ENCODE measurements at places on chromosomes 2 and 18.

- no peak for DNase-seq
Measured at GRCh38 chr2:216689397-216689796, 6.0 kb downstream of the IGFBP5 start.

DNA sequence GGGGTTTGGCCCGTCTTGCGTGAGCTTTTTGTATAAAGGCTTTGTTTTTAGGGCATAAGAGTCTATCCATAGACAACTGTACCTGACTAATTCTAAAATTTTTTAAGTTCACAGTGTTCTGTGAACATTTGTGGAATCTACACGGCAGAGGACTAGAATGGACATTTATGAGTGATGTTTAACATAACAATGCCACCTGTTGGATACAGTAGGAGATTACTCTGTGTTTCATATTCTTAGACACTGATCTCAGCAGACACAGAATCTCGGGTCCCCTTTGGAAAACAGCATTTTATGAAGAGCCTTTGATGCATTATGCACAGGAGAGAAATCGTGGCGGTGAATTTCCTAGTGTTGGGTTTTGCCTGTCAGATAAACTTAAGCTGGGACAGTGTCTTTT is 752.2 kb downstream of the DPP10 start:
- DNase-seq: no peak

- no peak for DNase-seq
Measured at GRCh38 chr2:126669772-126670171, 13.8 kb downstream of the GYPC start.

DNA sequence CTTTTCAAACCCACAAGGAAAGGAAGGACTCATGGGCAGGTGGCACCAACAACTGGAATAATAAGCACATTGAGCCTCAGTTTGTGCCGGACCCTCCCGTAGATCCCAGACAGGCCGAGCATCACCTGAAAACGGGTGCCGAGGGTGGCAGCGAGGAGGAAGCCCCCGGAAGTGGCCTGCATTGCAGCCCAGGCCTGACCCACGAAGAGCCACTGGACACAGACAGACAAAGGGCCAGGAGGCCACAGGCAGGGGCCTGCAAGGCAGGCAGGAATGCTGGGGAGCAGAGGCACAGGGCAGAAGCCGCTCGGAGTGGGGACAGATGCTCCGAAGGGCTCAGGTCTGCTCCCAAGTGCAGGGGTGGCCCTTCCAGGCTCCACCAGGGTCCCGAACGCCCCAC is 31.7 kb downstream of the MTERF4 start:
- DNase-seq: no peak

DNA sequence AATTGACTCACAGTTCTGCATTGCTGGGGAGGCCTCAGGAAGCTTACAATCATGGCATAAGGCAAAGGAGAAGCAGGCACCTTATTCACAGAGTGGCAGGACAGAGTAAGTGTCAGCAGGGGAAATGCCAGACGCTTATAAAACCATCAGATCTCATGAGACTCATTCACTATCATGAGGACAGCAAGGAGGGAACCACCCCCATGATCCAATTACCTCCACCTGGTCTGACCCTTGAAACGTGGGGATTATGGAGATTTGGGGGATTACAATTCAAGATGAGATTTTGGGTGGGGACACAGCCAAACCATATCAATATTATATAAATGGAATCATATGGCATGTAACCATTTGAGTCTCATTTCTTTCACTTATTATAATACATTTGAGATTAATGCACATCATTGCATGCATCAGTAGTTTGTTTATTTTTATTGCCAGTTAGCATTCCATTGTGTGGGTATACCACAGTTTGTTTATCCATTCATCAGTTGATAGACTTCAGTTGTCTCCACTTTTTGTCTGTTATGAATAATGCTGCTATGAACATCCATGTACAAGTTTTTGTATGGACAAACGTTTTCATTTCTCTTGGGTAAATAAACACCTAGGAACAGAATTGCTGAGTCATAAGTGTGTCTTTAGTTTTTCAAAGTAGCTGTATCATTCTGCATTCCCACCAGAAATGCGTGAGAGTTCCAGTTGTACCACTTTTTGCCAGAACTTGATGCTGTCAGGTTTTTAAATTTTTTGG is 5.8 kb upstream of the SRBD1 start:
- peak; percentile 79 for DNase-seq

DNA sequence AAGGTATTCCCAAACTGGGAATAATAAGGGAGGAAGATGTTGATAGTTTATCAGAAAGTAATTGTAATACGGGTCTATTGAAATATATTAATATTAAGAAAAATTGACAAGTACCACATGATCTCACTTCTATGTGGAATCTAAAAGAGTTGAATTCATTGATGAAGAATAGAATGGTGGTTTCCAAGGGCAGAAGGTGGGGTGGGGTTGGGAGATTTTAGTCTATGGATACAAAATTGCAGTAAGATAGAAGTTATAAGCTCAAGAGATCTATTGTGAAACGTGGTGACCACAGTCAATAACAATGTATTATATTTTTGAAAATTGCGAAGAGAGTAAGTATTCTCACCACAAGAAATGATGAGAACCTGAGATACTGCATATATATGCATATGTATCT is 38.9 kb downstream of the COL3A1 start:
- no peak for DNase-seq

- no peak for DNase-seq
Measured at GRCh38 chr2:107627164-107627563, 199.5 kb upstream of the RGPD4 start.

DNA sequence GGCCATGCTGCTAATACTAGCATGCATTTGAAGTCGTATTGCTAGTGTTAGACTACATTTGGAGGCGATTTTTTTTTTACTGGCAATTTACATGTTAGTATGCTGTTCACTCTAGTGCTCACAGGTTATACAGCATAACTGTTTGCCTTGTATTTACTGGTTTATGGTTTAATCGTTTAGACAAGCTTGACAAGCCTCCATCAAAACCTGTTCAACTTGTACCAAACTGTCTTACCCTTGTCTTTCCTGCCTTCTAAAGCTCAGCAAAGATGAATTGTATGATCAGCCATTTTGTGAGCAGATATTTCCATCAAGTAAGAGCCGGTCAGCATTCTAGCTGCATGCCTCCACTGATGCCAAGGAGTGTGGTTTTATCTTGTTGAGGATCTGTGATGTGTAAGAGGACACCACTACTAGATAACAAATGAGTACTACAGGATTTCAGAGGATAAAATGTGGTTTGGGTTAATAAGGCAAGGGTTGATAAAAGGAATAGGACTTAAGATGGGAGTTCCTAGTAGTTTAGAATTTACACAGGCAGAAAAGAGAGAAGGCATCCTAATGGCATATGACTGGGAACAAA is 68.4 kb upstream of the ITM2C start:
- peak; percentile 89 for DNase-seq

- DNase-seq: no peak
Measured at GRCh38 chr18:49582579-49582978, 20.7 kb downstream of the LIPG start.

DNA sequence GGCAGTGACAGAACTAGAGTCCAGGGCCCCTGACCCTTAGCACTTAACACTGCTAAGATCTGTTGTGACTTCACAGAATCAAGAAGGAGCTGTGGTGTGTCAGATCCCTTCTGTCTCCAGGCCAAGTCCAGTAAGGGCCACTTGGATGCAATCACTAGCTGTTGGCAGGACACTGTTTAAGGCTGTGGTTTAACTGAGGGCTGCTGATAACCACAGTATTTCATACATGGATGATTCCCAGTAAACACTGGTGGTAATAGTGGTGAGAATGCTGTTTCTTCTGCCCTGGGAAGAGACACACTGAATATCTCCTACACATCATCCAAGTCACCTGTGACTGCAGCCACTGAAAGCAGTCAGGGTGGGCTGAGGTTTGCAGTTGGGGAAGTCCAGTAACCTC is 77.7 kb upstream of the FBXO11 start:
- DNase-seq: peak; percentile 76

DNA sequence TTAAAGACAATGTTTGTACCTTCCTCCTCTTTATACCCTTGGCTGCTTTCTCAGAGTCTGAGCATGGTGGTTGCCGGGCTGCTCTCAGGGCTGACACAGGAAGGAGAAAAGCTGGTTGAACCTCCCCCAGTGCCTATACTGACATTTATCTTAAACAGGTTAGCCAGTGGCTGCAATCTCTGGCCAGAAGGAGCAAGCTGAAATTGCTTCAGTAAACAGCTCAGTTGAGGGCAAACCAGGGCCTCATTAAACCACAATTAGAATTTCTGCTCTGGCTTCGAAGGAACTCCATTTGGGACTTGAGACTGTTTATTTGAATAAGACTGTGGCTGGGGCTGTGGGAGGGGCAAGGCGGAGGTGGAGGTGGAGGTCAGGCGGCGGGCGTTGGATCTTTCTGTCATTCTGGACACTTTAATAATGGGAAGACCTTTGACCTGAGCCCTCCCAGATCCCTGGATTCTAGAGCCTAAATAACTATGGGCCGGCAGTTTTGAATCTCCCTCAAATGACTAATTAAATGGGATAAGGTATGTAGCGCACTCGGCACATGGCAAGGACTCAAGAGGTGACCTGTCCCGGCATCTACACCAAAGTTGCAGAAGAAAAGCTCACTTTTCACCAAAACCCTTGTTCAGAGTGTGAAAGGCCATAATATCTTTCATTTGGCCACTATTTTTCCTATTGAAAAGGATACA is 120.6 kb upstream of the MYCN start:
- DNase-seq: no peak

- peak; percentile 45 for DNase-seq
Measured at GRCh38 chr18:903701-904100, 970 bp upstream of the ADCYAP1 start.

GRCh38 chr2:225002656-225003045 is 39.6 kb downstream of the DOCK10 start:
- peak; percentile 43 for DNase-seq

DNA sequence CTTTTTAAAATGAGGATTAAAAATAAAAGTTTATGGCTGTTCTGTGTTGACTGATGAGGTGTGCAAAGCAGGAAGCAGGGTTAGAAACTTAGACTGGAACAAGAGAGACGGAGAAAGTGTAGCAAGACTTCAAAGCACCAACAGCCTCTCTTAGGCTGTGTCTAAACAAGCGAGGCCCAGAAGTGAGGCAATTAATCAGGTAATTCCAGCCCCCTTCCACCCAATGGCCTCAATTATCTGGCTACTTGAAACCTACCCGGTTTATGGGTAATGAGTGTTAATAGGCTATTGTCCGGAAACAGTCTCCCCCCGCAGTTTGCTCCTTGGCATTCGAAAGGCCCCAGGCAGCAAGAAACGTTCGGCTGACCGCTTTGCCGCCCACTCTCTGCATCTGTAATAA is 171.7 kb upstream of the MYCN start:
- DNase-seq: no peak

DNA sequence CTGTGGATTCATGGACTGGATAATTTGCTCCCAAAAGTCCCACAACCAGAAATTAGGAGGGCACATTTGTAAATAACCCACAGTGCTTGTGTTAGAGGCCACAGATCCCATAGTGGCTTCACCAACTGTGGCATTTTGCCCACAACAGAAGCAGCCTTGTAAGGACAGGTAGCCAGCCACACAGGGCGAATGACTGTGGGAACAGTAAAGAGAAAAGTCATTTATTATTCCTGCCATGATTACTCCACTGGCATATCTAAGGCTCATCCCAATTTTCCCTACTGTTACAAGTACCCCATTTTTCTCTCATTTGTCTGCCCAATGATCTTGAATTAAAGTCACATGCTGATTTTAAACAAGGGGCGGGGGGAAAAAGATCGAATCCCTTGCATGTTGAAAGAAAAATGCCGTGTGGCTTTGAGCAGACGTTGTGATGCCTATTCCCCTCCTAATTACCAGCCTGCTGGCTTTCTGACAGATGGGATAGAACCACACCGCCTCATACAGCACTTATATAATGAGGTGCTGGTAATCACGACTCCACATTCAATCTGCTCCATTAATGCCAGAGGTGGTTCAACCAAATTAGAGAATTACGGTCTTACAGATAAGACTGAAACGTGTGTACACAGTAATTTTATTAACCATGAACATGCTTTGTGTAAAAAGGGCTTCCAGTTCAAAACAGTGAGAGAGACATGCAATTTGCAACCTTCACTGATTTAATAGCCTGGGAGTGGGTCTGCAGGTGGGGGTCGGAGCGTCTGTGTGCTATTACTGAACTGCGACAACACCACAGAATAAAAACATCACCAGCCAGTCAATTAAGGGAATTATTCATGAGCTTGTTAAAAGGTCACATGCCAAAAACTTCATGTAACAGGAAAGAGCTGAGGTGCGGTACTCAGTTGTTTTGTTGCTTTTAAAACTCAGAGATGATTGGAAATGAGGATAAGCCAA is 196.0 kb downstream of the TMEM163 start:
- DNase-seq: no peak

DNA sequence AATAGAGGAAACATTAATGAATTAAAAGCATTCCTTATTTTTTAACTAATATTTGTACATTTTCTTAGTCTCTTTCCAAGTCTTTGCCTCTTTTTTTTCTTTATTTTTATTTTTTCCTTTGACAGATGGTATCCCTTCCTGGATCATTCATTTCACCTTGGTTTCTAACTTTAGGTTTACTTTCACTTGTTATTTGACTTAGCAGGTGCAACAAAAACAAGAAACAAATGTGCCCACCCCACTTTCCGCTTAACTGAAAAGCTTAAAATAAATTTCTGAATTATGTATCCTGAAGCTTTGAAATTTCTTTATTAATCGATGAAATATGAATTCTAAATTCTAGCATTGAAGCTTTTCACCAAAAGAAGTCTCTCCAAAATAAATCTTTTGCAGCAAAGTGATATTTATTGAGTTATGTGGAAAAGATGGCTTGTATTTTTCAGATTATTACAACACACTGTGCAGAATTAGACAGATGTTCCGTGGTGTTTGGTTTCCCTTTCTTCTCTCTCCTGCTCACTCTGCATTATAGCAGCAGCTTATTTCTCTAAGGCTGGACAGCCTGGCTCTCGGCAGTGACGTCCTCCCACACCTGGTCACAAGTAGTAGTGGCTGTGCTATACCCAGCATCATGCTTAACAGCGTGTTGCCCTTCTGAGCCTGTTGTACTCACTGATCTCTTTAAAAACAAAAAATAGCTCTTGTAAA is 99.1 kb upstream of the ZNF397 start:
- no peak for DNase-seq

GRCh38 chr18:47174545-47175116 is 1.5 kb downstream of the IER3IP1 start:
- no peak for DNase-seq

DNA sequence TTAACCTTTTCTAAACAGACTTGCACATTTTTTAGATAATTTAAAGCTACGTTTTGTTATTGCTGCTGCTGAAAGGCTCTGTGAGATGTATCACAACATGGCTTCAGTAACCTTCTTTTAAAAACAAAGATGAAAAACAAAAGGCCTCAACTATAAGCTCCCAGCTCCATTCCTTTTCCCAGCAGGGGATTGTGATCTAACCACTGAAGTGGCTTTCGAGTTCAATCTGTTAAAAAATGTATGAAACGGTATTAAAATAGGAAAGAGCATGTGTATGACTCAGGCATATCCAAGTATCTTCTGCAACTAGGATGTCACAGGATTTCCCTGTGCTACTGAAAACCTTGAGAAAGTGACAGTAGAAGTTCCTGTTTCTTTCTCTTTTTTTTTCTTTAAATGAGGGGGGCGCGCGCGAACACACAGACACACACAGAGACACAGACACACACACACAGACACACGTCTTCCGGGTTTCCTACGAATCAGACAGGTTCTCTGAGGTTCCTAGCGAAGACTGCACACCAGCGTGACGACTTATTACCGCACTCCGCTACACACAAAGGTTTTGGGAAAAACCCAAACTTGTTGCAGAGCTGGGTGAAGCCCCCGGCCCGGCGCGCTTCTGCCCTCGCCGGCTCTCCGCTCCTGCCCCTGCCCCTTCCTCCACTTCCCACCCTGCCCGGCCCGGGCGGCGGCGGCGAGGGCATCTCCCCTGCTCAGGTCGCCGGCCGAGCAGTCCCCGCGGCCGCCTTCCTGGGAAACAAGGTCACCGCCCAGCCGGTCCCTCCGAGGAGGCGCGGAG is 86.8 kb downstream of the RBMS1 start:
- peak; percentile 85 for DNase-seq

Data from M059J (cell line).